ENCODE measurements at places on chromosomes 7 and 10.

DNA sequence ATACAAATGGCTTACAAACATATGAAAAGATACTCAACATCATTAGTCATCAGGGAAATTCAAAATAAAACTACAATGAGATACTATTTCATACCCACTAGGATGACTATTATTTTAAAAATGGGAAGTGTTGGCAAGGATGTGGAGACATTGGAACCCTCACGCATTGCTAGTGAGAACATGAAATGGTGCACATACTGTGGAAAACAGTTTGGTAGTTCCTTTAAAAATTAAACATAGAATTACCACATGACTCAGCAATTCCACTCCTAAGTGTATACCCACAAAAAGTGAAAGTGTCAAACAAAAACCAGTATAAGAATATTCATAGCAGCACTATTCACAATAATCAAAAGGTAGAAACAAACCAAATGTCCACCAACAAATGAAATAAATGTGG, 48.5 kb upstream of the SHTN1 start:
- no peak for DNase-seq

DNA sequence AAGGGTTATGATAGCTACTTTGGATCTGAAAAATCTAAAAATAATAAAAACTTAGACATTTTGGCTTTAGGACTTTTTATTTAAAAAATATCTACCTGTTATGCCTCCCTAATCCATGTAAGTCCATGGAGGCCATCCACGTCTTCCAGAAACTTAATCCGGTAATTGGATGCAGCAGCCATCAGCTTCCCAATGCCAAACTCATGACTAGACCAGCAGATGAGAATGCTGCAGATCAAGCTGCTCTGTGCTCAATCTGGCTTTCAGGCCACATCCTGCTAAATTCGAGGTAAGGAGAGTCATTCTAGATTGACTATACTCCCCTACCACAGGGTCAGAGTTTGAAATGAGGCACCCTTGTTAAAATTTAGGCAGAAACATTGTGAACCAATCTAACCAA, 168.5 kb upstream of the TCERG1L start:
- DNase-seq, result no peak

- no peak for DNase-seq
These were observed 25.3 kb downstream of the VWDE start for GRCh38 chr7:12378389-12378788.

DNA sequence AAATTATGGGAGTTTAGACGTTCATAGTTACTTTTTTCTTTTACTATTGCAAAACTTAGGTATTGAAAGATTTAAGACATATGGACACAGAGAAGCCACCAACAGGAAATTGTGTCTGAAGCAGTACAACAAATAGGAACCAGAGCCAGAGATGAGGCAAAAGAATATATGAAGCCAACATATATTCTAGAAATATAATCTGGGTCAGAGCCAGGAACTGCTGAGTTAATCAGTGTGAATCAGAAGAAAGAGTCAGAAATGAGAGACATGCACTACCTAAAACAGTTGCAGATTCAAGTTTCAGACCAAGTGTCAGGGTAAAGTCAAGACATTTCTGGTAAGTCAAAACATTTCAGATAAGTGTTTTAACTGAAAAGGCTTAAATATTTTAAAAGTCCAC, 67.7 kb downstream of the DGKB start:
- peak; percentile 37 for DNase-seq

- peak; percentile 45 for DNase-seq
These were observed 1.0 kb downstream of the CDK6 start for GRCh38 chr7:92835261-92835850.

DNA sequence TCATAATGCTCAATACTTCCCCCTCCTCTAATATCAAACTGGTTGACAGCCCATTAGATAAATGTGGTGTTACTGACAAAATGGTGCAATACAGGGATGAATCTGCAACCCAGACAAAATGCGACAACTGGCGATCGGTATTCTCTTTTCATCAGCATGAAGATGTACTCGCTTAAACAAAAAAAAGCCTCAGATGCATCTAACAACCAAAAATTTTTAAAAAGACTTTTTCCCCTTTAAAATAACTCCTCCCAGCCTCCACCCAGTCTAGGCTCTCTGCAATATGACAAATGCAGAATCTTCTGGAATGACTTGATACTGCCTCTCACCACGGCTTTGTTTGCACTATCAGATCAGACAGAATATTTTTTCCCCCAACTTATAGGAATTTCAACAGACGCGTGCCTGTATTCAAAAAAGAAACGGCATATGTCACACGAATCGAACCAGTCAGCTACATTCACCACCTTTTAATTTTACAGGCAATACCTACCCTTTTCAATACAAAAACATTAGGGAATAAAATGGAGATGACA, 1.2 kb downstream of the YWHAG start:
- DNase-seq, result no peak

GRCh38 chr7:29538389-29538788, 25.2 kb upstream of the PRR15 start:
- DNase-seq, result no peak

- DNase-seq, result no peak
These were observed 13.5 kb upstream of the RPEL1 start for GRCh38 chr10:103232131-103232673.

GRCh38 chr7:11710377-11710776, 121.6 kb downstream of the THSD7A start:
- no peak for DNase-seq

DNA sequence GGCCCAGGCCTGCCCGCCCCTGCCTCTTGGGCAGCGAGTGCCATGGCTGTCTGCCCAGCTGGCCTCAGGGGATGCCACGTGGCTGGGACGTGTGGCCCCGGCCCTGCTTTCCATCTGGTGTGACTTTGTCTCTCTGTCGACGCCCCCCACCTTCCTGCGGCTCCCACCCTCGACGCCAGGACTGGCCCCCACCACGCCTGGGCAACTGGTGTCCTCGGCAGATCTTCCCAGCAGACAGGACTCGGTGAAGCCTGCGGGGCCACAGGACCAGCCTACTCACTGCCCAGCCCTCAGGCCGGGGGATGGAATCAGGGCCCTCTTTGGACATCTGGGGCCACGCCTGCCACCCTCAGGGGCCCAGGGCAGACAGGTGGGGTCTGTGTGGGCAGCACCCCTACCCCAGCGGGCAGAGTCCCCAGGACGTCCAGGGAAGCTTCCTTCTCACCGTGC, 55.1 kb downstream of the UNCX start:
- no peak for DNase-seq

DNA sequence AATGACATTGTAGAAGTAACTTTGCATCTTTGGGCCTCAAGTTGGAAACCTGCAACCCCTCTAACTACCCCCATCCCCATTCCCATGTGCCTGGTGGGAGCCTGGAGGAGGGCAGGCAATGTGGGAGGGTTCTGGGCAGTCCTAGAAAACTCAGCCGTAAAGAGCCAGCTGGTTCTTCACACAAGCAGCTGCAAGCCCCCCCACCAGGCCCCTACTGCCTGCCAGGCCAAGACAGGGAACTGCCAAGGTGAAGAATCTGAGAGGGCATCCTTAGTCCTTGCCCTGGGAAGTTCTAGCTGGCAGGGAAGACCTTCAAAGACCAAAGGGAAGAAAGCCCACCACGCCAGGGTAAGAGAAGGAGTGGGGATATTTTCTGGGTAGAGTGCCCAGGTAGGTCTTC, 12.2 kb upstream of the INMT start:
- no peak for DNase-seq

DNA sequence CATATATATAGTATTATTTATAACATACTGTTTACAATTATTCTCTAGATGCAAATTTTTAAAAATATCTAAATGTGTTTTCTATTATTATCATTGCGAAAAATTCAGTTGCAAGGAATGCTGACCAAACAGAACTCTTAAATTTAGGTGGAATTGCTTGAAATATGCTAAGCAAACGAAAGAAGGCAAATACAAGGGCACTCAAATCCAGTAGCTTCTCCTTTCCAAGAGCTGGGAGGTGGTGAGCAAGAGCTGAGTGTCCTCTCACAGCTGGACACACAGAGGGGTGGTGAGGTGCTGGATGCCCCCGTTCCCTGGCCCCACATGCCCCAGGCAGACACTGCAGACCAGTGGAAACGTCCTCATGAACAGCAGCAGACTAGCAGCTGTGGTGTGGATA, 166.0 kb downstream of the TAX1BP1 start:
- DNase-seq, result no peak

DNA sequence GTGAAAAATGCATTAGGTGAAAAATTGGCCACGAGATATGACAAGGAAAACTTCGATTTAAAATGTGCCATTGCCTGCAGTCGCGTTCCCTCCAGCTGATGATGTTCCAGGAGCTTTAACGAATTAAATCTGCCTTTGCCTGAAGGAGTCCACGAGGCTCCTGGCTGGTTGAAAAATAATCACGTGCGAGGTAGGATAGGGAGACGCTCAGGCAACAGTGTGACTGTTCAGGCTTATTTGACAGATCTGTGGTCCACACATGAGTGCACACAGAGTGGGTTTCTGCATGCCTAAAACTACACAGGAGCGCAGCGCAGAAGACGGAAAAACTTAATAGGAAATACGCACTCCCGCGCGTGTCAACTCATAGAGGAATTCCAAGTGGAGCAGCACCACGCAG, 204.0 kb upstream of the PITRM1 start:
- no peak for DNase-seq

DNA sequence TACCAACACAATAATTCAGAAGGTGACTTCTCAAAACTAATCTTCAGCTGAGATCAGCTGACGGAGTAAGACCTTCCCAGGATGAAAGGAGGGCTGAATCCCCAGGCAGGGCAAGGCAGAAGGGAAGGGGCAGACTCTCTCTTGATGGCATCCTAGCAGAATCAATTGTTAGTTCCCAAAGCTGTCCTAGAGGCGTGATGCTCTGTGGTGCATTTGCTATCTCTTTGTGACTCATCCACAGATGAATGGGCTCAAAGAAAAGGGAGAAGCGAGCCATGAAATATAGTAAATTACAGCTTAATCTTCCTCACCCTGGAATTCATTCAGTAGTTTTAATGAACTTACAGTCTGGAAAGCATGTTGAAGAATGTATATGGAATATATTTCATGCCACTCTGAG, 37.2 kb downstream of the PDE1C start:
- no peak for DNase-seq

- no peak for DNase-seq
These were observed 23.6 kb upstream of the PPIA start for GRCh38 chr7:44772867-44773266.

DNA sequence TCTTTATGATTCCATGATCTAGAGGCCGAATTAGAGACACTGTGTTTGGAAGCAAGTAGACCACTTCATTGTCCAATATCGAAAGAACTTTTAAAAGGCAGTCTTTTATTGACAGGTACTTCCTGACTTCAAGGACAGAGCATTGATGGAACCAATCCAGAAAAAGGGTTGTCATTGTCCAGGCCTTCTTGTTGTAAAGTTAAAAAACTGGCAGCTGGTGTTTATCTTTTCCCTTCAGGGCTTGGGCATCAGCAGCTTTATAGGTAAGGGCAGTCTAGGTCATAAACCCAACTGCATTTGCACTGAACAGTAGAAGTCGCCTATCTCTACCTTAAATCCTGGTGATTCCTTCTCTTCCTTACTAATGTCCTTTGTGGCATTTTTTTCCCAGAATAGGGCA, 95.6 kb downstream of the ST7 start:
- DNase-seq, result no peak

DNA sequence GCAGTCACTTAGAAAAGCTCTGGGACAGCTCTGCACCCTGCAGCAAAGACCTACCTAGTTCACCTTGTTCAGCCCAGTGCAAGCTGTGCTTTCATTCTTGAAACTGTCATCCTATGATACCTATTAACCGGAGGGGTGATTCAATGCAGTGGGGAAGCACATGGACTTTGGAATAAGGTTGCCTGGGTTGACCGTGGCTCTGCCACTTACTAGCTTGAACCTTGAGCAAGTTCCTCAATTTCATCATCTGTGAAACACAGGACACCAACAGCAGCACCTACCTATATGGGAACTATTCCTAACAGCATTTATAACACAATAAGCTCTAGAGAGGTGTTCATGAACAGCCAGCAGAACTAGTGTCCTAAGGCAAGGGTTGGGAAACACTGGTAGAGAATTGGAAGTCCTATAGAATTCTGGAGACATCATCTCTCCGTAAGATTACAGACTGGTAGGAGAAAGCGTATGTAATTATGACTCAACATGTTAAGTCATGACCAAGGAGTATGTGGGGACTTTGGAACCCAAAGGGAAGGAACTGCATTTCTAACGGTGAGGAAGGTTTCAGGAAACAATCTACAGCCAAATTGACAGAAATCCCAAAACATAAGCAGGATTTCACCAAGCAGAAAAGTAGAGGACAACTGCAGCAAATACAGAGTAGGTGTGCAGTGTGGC, 270.0 kb downstream of the USP6NL start:
- no peak for DNase-seq

DNA sequence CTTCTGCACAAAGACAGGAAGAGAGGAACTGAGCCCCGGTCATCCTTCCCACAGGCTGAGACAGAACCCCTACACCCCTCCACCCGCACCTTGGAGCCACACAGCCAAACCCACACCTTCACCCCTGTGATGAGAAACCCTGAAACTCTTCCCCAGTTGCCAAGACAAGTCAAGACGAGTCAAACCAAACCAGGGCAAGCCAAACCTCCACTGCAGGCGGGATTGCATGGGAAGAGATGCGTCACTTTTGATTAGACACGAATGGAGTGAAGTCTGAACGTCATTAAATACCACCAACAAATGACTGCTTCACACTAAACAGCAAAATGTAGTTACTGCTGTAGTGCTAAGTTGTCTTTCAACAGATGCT, 73.8 kb downstream of the PRPF18 start:
- no peak for DNase-seq

Data from T-helper 2 cell (primary cell).